ENCODE measurements at places on chromosomes 1 and 21.

DNA sequence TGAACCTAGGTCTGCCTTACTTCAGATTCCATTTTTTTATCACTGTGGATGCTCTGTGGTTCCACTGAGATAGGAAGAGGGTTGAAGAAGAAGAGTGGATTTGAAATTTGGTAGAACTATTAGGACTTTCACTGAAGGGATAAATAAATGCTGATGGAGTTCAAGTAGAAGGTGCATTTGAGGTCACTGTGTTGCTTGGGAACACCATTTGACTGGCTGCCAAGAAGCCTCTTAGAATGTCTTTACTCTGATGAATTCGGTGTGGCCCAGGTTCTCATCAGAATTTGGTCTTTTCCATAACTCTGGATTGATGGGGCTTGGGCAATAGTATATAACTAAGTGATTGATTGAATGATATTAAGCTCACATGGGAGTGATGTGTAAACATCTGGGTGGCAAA is 11.9 kb downstream of the XPR1 start:
- DNase-seq: no peak

DNA sequence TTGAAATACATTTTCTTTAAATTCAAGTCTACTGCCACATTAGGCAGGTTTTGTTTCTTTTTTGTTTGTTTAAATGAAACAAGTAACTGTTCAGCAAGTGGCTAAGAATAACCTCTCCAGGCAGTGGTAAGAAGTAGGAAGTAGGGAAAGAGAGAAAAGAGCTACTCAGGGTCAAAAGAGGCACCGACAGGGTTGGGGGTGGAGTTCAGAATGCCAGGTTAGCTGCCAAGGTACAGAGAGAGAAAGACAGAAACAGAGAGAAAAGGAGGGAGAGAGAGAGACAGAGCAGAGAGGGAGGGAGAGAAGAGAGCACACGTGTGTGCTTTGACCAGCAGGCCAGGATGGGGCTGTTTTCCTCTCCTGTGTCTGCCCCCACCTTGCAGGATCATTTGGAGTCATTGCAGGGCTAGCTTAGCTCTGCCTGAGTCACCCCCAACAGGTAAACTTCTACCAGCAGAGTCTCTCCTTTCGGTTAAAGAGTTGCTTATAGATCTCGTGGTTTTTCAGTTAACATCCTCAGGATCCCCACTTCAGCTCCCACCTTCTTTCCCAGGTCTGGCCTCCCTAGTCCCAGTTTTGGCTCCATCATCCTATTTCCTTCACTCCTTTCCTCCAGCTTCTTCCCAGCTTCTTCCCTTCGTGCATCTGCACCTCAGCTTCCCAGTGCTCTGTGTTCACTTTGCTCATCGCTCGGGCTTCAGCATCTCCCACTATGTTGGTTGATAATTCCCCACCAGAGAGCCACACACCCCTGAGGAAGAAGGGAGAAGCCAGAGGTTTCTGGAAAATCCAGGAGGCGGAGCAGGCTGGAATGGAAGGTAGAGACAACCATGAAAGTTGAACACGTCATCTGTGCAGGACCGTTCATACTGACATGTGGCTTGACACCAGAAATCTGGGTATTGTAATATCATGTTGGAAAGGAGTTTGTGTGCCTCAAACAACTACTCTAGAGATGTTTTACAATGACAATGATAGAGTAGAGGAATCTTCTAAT is 21.8 kb upstream of the RAB4A start:
- DNase-seq: peak; percentile 40

DNA sequence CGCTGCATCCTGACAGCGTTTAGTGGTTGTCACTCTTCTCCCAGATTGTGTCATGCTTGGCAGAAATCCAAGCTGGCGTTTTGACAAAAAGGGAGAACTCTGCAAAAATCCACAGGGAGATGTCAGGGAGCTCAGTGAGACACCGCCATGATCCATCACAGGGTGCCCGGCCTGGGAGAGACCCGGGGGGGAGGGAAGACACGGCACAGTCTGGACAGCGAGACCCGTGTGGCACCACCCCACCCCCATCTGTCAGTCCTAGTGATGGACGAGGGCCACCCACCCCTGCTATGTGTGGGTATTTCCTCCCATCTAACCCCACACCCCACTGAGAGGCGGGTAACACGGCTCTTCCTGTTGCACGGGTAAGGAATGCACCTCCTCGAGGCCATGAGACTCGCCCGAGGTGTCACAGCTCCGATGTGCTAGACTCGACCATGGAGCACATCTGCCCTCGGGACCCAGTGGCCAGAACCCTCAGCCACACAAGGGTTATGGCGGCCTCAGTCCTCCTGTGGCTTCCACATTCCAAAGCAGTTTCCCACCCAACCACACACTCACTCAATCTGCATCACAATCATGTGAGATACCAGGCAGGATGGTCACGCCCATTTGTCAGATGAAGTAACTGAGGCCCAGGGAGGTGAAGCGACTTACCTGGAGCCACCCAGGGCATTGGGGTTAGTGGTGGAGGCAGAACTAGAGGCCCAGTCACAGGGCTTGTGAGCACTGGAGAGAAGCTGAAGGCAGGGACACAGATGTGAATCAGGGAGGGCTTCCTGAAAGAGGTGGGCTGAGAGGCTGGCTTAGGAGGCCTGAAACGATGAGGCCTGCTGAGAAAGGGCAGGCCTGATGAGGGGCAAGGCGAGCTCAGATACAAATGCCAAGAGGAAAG is 688.5 kb downstream of the MATN1 start:
- no peak for DNase-seq

- no peak for DNase-seq
These were observed 287.3 kb downstream of the PTPRU start for GRCh38 chr1:29523576-29523975.

GRCh38 chr1:37944086-37944763 is 2.6 kb downstream of the INPP5B start:
- DNase-seq: no peak

DNA sequence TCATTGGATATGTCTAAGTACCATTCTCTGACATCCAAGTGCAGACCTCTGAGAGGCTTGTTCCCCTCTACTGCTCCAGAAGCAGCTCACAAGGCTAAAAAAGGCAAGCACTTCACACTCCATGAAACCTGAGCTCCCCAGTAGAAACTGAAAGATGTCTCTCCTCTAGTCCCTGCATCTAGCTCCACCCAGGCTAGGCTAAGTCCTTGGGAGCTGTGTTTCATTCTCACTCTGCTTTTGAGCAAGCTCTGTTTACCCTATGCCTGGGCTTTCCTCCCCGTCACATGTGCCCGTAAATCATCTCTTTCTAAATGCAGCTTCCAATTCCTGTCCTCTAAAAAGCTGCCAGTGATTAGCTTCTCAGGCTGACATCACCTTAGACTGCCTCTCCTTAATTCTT is 39.0 kb downstream of the LRRC71 start:
- DNase-seq: no peak

- DNase-seq: peak; percentile 76
These were observed 1.3 kb downstream of the NTNG1 start for GRCh38 chr1:107142140-107142542.

DNA sequence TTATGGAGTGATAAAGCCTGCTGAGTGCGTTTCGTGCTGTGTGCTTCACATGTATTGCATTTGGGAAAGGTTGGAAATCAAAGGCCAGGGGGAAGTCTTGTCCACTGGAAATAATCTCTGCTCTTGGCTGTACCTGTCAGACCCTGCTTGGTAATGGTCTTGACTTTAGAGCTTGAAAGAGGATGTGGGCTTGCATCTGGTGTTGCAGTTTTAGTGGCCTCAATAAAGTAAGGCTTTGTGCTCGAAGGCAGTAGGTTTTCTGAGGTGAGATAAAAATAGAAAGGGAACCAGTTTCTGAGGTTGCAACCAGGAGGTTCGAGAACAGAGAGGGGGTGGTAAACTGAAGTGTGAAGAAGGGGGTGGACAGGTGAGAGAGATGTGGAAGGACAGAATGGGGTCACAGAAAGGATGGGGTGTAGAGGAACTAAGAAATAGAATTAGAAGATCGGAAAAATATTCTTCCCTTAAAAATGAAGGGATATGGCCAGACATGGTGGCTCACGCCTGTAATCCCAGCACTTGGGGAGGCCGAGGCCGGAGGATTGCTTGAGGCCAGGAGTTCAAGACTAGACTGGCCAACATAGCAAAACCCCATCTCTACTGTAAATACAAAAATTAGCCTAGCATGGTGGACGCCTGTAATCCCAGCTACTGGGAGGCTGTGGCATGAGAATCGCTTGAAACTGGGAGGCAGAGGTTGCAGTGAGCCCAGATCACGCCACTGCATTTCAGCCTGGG is 1.5 kb downstream of the S100PBP start:
- peak; percentile 13 for DNase-seq

- peak; percentile 78 for DNase-seq
These were observed 37.3 kb downstream of the IFNAR1 start for GRCh38 chr21:33362044-33362555.

- DNase-seq: no peak
These were observed 833.5 kb downstream of the ADGRL2 start for GRCh38 chr1:82634266-82634665.

- DNase-seq: no peak
These were observed 6.3 kb downstream of the SLC2A7 start for GRCh38 chr1:9019896-9020295.

GRCh38 chr1:6006882-6007281 is 14.7 kb upstream of the NPHP4 start:
- DNase-seq: no peak

- DNase-seq: no peak
These were observed 85.3 kb downstream of the VPS13D start for GRCh38 chr1:12315146-12315545.

GRCh38 chr1:219837274-219837993 is 90.9 kb downstream of the SLC30A10 start:
- DNase-seq: peak; percentile 84

DNA sequence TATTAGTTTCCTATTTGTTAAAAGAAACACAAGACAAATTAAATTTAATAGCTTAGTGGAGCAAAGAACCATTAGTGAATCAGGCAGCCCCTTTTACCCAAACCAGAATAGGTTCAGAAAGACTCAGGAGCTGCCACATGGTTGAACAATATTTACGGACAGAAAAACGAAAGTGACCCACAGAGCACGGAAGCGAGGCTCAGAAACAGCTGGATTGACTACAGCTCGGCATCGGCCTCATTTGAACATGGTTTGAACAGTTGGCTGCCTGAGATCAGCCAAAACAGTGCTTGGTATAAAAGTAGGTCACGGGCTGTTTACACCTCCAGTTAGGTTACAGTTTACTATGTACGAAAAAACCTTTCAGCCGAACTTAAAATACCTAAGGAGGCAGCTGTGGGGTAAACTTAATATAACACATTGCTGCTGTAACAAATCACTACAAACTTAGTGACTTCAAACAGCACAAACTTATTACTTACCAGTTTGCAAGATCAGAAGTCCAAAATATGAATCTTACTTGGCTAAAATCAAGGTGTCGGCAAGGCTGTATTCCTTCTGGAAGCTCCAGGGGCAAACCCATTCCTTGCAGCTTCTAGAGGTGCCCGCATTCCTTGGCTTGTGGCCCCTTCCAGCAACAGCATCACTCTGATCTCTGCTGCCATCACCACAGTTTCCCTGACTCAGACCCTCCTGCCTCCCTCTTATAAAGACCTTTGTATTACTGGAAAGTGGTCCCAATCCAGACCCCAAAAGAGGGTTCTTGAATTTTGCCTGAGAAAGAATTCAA is 11.8 kb downstream of the PADI4 start:
- DNase-seq: no peak

DNA sequence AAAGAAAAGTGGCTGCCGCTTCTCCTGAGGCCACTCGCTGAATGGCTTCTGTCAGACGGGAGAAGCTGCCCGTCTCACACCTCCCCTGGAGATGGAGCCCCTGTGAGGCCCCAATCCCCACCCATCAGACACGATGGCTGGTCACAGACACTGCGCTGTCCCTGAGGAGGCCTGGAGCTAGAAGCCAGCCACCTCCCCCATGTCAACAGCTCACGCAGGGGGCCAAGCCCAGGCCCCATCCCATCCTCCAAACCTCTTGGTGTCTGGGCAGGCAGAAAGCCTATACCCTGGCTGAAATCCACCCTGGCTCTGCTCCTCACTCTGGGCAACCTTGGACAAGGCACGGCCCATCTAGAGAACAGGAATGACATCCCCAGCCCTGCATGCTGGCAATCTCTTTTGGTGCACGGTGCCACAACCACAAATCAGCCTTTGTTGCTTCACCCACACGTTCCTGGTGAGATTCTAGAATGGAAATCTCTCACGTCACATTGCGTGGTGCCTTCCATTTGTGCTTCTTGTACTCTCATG is 273.9 kb upstream of the VAMP3 start:
- DNase-seq: no peak

GRCh38 chr1:185442050-185442449 is 125.0 kb upstream of the IVNS1ABP start:
- no peak for DNase-seq

- peak; percentile 78 for DNase-seq
These were observed 23.1 kb downstream of the UBE2G2 start for GRCh38 chr21:44778499-44778911.

DNA sequence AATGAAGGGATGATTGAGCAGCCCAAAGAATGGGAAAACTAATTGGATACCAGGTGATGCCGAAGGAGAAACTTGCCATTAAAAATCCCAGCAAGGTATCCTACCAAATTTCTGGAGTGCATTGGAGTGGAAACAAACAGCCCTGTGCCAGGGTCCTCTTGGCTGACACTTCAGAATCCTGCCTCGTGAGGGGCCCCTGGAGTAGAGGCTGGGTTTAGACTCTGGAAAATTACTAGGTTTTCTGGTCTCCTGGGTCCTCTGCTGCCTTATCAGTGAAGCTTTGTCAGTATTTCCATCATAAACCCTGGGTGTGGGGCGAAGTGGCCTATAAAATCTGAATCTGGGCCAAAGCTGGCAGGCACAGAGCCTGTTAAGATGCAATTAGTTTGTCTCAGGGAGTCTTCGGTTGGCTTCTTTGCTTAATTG is 289.2 kb upstream of the USP24 start:
- no peak for DNase-seq

- DNase-seq: peak; percentile 54
These were observed 481.7 kb upstream of the NR5A2 start for GRCh38 chr1:199545780-199546179.

DNA sequence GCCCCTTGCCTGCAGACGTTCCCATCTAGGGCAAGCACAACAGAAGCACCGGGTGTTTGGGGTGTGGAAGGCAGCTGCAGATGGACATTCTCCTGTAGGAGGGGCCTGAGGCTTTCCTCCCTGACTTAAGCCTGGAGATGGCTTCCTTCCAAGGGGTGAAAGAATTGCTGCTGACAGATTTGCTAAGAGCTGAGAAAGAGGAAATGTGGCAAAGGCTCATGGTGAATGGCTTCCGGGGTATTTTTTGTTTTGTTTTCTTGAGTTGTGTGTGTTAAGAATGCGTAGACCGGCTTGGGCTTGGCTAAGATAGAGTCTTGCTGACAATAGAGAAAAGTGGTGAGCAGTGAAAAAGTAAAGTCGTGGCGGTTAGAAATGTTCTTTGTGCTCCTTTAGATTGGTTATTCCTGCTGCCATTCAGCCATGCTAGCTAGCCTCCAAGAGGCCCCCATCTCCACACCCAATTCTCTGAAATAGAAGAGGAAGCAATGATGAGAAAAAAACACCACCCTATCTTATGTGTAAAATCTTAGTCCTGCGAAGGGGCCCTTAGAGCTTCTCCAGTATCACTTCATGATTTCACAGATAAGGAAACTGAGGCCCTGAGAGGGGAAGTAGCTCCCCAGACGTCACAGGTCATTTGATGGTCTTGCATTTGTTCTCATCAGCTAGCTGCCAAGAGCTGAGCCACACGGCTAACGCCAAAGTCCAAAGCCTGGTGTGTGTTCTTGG is 36.9 kb downstream of the EIF2D start:
- DNase-seq: no peak
